ENCODE measurements at places on chromosomes 2 and 18.
A peak's percentile ranks its signal among the peaks of the same experiment; 100 is the strongest.

DNA sequence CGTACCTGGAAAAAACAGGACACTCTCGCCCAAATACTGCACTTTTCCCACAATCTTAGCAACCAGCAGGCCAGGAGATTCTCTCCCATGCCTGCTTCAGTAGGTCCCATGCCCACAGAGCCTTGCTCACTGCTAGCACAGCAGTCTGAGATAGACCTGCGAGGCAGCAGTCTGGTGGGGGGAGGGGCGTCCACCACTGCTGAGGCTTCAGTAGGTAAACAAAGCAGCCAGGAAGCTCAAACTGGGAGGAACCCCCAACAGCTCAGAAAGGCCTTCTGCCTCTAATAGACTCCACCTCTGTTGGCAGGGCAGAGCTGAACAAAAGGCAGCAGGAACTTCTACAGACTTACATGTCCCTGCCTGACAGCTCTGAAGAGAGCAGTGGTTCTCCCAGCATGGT is 1202.8 kb upstream of the ACVR2A start:
- no peak for DNase-seq

GRCh38 chr2:23027396-23027795 is 357.6 kb upstream of the KLHL29 start:
- DNase-seq, result no peak

GRCh38 chr2:159362816-159363251 is 76.3 kb upstream of the WDSUB1 start:
- no peak for DNase-seq

- peak; percentile 89 for DNase-seq
Observed at GRCh38 chr2:55111570-55112228, 61.4 kb upstream of the RTN4 start.

GRCh38 chr2:175161-175786 is 88.6 kb downstream of the SH3YL1 start:
- DNase-seq, result no peak

DNA sequence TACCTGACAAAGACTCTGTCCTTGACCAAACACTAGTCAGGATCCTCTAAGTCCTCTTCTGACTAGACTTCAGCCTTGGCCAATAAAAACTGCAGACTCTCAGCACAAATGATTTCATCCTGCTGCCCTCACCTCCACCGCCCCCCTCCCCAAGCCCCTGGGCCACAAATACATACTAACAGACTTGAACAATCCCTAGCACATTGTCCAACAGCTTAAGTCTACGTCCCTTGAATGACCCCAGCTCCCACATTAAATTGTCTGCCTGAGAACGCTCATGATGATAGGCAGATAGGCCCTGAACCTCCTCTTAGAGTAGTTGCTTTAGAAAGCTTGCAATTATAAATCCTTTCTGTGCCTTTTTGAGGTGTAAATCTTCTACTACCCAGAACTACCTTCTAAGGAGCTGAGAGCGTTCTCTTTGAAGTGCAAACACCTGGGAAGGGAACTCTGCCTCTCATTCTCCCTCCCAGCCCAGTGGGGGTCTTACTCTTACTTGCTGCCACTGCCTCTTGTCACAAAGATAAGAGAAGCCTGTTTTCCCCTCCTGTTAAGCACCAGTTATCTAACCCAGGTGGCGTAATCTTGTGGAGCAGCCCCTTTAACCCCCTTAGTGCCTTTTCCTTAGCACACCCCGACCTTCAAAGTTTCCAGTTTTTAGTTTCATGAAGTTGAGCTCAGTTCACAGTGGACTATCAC is 1225.6 kb downstream of the LRP1B start:
- DNase-seq, result no peak

DNA sequence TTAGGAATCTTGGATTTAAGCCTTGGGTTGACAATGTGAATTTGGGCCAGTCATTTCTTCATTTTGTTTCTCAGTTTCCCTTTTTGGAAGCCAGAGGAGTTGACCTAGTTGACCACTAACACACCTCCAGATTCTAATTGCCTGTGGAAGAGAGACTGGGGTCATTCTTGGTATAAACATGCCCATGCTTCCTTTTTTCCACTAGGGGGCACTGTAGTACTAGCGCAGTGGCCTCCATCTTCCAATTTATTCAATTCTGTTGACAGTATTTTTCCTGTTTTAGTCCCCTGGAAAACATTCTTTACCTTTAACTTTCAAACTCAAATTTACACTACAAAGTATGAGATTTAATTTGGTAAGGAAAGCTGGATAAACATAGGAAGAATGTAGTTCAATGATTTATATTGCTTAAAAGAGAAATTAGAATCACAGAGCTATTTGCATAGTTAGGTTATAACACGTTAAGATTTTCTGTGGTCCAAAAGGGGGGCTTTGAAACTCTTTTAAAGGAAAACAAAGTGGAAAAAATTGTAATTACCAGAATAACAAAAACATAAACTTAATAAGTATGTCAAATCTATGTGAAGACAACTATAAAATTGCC is 57.5 kb upstream of the AGPS start:
- no peak for DNase-seq

DNA sequence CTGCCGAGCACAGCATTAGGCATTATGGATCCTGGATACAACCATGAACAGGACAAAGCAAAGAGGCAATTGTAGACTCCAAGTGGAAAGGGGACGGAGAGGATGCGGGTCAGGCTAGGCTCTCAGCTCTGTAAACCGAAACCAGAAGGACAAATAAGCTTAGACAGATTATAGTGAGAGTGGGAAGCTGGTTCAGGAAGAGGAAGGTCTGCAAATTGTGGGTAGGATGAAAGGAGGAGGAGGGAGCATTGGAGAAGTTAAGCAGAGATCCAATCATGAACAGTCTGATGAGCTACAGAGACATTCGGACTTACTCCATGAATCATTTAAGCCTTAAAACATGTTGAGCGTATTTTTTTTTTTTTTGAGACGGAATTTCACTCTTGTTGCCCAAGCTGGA is 3.0 kb downstream of the MSH6 start:
- DNase-seq, result no peak

DNA sequence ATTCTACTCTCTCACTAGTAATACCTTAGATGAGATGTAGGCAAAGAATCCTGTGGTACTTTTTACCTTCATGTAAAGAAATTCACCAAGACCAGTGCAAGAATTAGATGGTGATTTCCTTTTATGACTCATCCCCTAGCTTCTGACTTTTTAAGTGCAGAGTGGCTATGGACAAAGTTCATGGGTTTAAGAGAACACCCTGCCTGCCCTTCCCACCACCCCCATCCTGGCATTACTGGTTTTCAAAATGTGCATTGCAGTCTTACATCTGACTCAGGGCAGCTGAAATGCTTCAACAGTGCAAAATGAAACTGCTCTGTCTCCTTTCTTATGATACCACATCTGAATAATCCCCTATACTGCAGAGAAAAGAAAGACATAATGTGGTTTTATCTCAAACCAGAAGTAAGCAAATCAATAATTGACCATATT is 22.6 kb downstream of the MAIP1 start:
- no peak for DNase-seq

- DNase-seq, result no peak
Observed at GRCh38 chr2:46012618-46013240, 284.5 kb upstream of the EPAS1 start.

GRCh38 chr2:8133363-8133762 is 548.5 kb upstream of the ID2 start:
- no peak for DNase-seq

GRCh38 chr2:49174750-49175149 is 20.4 kb upstream of the FSHR start:
- DNase-seq, result no peak

All from suprapubic skin (tissue), 4 donors.